WERI-Rb-1 (cell line): ENCODE measurements at places on chromosomes 3 and 15.

- no peak for DNase-seq
Measured at GRCh38 chr3:56753206-56753820, 48.4 kb downstream of the ARHGEF3 start.

GRCh38 chr3:195873971-195874370, 34.4 kb downstream of the TNK2 start:
- DNase-seq: no peak

DNA sequence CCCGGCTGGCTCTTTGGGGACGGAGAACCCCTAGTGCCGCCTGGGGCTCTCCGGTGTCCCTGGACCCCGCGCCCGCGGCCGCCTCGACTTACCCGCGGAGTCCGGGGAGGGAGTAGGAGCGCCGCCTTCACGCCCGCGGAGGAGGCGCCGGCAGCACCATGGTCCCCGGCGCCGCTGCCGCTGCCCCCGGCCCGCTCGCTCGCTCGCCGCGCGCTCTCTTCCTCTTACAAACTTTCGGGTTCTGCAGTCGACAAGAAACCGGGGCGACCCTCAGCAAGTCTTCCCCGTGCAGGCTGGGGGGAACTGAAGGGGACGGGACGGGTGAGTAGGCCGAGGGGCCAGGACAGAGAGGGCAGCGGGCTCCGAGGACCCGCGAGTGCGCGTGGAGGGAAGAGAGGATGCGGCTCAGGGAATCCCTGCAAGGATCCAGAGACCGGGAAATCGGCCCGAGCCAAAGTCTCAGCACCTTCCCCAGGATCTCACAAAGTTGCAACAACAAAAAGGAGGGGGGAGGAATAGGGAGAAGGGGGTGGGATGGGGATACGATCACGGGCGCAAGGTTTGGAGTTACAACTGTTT, 2.0 kb downstream of the FOXP1 start:
- DNase-seq: peak; percentile 11

- DNase-seq: no peak
Measured at GRCh38 chr3:22189616-22190015, 438.6 kb upstream of the ZNF385D start.

- peak; percentile 34 for DNase-seq
Measured at GRCh38 chr15:90871716-90872485, 3.5 kb downstream of the FURIN start.

DNA sequence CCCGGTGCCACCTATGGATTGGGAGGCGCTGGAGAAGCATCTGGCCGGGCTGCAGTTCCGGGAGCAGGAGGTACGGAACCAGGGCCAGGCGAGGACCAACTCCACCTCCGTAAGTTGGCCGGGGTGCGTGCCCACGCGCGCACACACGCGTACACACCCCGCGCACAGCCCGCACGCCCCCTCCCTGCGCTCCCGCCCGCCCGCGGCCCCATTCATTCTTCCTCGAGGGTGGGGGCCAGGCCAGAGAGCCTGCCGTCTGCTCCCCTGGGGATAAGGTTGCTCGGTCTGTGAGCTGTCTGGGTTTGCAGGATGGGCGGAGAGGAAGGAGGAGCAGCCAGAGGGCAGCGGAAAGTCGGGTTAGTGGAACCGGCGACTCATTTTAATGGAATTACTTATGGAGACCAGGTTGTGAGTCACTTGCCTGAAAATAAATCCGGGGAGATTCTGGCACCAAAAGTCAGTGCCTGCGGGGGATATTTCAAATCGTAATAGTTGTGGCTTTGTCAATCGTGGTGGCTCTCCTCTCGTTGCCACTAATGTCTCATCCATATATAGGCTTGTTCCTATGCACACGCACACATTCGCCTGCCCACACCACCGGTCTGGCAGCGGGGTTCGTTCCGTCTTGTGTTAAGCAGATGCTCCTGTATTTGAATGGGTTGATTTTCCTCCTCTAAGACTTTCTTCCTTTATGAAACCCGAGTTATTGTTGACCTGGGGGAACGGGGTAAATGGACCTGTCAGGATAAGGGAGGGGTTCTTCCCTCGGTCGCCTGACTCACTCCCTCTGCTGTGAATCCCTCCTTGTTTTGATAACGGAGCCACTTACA, 223.4 kb upstream of the IL12A start:
- DNase-seq: peak; percentile 72
